ENCODE measurements at places on chromosomes 7 and 10.
A peak's percentile ranks its signal among the peaks of the same experiment; 100 is the strongest.

- no peaks in the 10 kb centered on the region for H3K4me1 ChIP-seq
- H3K4me3 ChIP-seq: no peak overlapping the region
- H3K27me3 ChIP-seq: peaks cover 55% of the 10 kb centered on the region
- H3K27ac ChIP-seq: no peak overlapping the region
- no peaks in the 10 kb centered on the region for H3K36me3 ChIP-seq
Measured at GRCh38 chr10:86374664-86375063, 8.1 kb upstream of the GRID1 start.

DNA sequence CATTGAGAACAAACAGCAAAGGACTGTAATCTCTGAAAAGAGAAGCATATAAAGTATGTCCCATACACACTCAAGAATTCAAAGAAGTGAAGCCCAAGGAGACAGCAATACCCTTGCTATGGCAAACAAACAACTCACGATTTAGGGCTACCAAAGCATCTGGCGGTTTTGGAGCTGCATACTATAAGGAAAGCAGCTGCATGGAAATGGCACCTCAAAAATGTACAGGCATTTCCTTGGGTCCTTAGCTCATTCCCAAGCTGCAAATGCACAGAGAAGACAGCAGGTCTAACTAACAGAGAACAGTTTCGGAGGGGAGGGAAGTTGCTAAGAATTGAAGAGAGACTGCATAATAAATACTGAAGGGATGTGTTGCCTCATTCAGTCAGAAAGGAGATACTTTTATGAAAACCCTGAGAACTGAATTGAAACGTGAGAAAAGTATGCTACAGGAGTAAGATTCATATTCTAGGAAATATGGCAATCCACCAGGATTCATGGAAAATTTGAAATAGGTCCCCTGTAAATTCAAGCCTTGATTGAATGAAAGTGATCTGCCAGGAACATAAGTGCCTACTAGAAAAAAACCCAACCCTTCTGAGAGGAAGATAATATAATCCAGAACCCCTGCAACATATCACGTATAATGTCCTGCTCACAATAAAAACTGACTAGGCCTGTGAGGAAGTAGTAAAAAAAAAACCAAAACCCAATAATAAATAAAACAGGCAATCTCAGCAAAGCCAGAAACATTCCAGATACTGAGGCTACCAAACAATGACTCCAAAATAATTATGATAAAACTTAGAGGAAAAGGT, 36.4 kb downstream of the CUBN start:
- no peak overlapping the region for H3K4me3 ChIP-seq
- H3K27ac ChIP-seq: no peak overlapping the region
- peaks cover 3% of the 10 kb centered on the region for H3K4me1 ChIP-seq
- no peaks in the 10 kb centered on the region for H3K36me3 ChIP-seq

- no peak overlapping the region for H3K27ac ChIP-seq
- no peaks in the 10 kb centered on the region for H3K27me3 ChIP-seq
- H3K4me3 ChIP-seq: no peak overlapping the region
- no peak for DNase-seq
Measured at GRCh38 chr10:82757901-82758300, 882.9 kb downstream of the NRG3 start.

DNA sequence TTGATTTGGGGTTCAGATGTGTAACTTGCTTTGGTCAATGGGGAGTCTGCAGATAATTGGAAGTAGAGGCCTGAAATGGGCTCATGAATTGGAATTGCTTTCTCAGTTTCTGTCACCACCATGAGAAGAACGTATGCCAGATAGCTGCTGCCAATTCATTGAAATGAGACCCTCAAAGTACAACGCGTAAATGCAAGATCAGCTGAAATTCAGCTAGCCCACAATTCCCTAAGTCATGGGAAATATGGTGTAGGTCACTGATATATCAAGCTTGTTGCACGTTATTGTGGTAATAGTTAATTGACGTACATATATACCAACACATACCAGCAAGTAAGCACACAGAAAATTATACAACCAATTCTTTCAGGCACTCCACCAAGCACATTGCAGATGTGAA, 520.0 kb downstream of the NRG3 start:
- no peaks in the 10 kb centered on the region for H3K27me3 ChIP-seq
- no peak overlapping the region for H3K4me3 ChIP-seq
- no peak for DNase-seq

DNA sequence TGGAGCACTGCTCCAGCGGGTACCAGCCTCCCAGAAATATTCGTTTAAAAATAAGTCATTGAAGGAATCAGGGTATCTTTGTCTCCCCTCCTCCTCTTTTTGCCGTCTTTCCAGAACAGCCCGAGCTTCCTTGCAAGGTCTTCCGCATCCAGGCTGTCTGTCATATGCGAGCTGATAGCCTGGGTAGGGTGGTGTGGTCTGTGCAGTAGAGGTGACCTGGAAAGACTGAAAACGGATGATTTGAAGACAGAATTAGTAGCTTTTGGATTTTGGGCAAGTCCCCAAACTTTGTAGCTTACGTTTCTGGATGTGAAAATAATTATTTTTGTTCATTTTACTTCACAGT, 480 bp downstream of the VPS50 start:
- no peak overlapping the region for H3K27ac ChIP-seq
- peak overlapping the region; percentile 96 for H3K4me3 ChIP-seq
- no peak for DNase-seq
- H3K36me3 ChIP-seq: no peaks in the 10 kb centered on the region
- peaks cover 13% of the 10 kb centered on the region for H3K4me1 ChIP-seq
- H3K27me3 ChIP-seq: no peaks in the 10 kb centered on the region

DNA sequence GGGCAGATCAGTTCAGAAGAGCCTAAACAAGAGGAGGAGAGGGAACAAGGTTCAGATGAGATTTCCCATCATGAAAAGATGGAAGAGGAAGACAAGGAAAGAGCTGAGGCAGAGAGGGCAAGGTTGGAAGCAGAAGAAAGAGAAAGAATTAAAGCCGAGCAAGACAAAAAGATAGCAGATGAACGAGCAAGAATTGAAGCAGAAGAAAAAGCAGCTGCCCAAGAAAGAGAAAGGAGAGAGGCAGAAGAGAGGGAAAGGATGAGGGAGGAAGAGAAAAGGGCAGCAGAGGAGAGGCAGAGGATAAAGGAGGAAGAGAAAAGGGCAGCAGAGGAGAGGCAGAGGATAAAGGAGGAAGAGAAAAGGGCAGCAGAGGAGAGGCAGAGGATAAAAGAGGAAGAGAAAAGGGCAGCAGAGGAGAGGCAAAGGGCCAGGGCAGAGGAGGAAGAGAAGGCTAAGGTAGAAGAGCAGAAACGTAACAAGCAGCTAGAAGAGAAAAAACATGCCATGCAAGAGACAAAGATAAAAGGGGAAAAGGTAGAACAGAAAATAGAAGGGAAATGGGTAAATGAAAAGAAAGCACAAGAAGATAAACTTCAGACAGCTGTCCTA, 52.7 kb upstream of the AGBL3 start:
- peak overlapping the region; percentile 56 for H3K4me3 ChIP-seq
- H3K27ac ChIP-seq: no peak overlapping the region
- H3K36me3 ChIP-seq: no peaks in the 10 kb centered on the region
- H3K27me3 ChIP-seq: no peaks in the 10 kb centered on the region
- H3K4me1 ChIP-seq: peaks cover 24% of the 10 kb centered on the region

GRCh38 chr7:15685358-15686294, 857 bp downstream of the MEOX2 start:
- no peaks in the 10 kb centered on the region for H3K36me3 ChIP-seq

- H3K4me3 ChIP-seq: peak within 1 kb of the TSS; percentile 87
- no peaks in the 10 kb centered on the region for H3K27me3 ChIP-seq
- H3K36me3 ChIP-seq: peaks cover 24% of the 10 kb centered on the region
- peak; percentile 97 for DNase-seq
Measured at GRCh38 chr10:12129222-12130111, at the start of gene SEC61A2. SEC61A2 (plus strand) TSS chr10:12129677; CDS start chr10:12129788, 111 bp downstream.

GRCh38 chr7:51965454-51965853, 648.8 kb upstream of the COBL start:
- H3K27ac ChIP-seq: no peak overlapping the region
- H3K27me3 ChIP-seq: no peaks in the 10 kb centered on the region
- no peak overlapping the region for H3K4me3 ChIP-seq
- no peak for DNase-seq

GRCh38 chr7:112358513-112358912, 91.7 kb upstream of the IFRD1 start:
- H3K27me3 ChIP-seq: peaks cover 3% of the 10 kb centered on the region
- H3K27ac ChIP-seq: no peak overlapping the region
- no peak for DNase-seq
- no peaks in the 10 kb centered on the region for H3K36me3 ChIP-seq
- no peaks in the 10 kb centered on the region for H3K4me1 ChIP-seq

DNA sequence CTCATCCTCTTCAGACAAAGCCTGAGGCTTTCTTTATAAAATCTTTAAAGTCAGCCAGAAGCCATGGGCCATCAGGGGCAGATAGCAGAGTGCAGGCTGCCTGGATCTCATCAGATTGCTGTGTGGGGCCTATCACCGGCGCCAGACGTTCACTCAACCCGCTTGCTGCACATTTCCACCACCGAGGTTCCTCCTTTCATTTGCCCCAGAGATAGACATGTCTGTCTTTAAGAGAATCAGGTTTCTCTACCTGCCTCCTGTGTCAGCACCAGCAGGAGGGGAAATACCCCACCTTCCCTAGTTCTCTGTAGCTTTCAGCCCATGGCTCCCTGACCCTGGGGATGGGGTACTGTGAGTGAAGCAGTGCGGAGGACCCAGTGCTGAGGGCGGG, 22.0 kb downstream of the SLC18A2 start:
- no peaks in the 10 kb centered on the region for H3K36me3 ChIP-seq
- H3K4me1 ChIP-seq: peaks cover 16% of the 10 kb centered on the region
- no peak overlapping the region for H3K4me3 ChIP-seq

DNA sequence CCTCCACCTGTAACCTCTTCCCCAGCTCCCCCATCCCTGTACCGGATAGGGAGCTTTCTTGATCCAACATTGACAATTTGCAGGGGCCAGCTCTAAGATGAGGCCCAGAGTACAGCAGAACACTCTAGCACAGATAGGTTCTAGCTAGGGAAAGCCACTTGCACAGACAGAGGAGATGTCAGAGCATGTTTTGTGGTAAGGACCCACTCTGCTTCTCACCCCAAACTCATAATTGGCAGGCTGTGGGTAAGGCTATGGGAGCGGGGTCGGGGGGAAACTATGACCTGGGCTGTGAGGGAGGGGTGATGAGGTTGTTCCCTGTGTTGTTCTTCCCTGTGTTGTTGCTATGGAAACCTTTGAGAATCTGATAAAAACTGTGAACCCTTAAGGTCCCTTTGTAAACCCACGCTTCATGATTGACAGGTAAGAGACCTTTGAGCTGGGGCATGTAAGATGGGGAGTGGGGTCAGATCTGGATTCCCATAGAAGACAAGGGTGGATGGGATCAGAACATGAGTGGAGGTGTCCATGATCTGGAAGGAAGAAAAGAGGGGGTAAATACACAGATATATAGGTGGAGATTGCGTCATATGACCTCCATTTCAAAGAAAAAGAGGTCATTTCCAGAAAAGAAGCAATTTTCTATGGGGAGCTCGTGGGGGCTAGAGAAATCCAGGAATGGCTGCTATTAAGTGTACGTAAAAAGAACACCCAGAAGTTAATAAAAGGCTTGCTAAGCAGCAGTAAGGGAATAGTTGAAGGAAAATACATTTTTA, 4.0 kb downstream of the CALD1 start:
- no peak overlapping the region for H3K27ac ChIP-seq
- H3K27me3 ChIP-seq: no peaks in the 10 kb centered on the region
- peaks cover 7% of the 10 kb centered on the region for H3K4me1 ChIP-seq
- H3K4me3 ChIP-seq: no peak overlapping the region

GRCh38 chr7:123494193-123494796, 40.1 kb downstream of the IQUB start:
- no peaks in the 10 kb centered on the region for H3K36me3 ChIP-seq
- H3K27me3 ChIP-seq: peaks cover 1% of the 10 kb centered on the region
- H3K4me1 ChIP-seq: no peaks in the 10 kb centered on the region
- DNase-seq: no peak
- H3K4me3 ChIP-seq: no peak overlapping the region
- no peak overlapping the region for H3K27ac ChIP-seq
